ENCODE measurements at places on chromosomes 3 and 15.

- no peak for DNase-seq
These were observed 60.8 kb upstream of the ZBTB38 start for GRCh38 chr3:141307351-141308059.

GRCh38 chr3:182837855-182838454 is 44.7 kb downstream of the ATP11B start:
- no peak for DNase-seq

- no peak for DNase-seq
These were observed 570.1 kb upstream of the CBLB start for GRCh38 chr3:106438887-106439286.

DNA sequence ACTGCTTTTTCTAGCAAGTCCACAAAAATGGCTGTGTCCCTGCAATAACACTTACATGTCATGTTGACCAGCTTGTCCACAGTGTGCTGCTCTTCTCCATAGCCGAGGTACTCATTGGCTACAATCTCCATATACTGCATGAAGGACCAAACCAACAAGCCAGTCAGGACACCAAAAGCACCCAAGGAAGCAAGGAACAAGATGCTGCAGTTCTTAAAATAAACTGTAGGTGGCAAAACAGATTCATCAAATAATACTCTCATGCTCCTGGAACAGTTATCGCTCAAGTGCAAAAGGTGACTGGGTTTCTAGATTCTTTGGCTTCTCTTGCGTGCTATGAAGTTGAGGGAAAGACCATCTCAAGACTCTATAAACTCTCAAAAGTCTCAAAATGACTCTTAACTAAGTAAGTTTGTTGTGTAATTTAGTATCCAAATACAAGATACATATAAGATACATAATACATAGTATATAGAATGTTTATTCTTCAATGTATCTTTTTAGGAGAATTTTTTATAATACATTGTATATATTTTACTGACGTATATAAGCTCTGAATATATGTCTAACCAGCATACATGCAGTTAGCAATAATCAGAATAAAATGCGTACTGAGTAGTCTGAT is 57.0 kb downstream of the NEK10 start:
- DNase-seq, result no peak

GRCh38 chr3:124277144-124277890 is 285.4 kb upstream of the ROPN1 start:
- no peak for DNase-seq

DNA sequence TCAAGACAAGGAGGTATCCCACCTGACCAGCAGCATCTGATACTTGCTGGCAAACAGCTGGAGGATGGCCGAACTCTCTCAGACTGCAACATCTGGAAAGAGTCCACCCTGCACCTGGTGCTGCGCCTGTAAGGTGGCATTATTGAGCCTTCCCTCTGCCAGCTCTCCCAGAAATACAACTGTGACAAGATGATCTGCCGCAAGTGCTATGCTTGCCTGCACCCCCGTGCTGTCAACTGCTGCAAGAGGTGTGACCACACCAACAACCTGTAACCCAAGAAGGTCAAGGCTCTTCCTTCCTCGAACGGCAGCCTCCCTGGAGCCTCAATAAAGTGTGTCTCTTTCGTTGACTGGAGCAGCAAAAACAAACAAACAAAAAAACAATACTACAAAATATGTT is 2.2 kb upstream of the SLC4A7 start:
- DNase-seq, result no peak

GRCh38 chr3:194984622-194985021 is 286.3 kb downstream of the XXYLT1 start:
- no peak for DNase-seq

- DNase-seq, result no peak
These were observed 182.5 kb downstream of the TNIK start for GRCh38 chr3:171277456-171278298.

GRCh38 chr15:100966997-100967396 is 47.8 kb downstream of the LRRK1 start:
- DNase-seq, result no peak

DNA sequence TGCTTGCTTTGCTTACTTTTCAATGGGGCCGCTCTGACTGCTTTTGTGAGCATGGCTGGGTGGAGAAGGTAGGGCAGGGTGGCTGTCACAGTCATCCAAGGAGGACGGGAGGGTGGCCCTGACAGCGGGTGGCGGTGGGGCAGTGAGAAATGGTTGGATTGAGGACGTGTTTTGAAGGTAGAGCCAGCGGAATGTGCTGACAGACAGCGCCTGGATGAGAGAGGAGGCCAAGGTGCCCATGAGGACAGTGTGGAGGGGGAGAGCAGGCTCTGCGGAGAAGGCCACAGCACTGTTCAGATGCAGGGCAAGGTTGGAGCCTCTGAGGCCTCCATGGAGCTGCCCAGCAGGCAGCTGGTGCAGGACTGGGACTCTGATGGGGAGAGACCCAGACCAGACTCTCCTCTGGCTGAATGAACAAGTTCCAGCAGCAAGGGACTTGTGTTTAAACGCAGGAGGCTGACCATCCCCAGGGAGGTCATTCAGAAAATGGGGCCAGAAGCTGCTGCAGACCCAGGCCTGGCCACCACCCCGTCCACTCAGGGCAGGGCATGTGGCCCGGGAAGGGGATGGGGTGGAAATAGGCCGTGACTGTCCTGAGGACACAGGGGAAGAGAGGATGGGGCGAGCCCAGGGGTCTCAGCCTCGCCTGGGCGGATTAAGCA is 120.3 kb upstream of the PRR20G start:
- DNase-seq, result no peak

DNA sequence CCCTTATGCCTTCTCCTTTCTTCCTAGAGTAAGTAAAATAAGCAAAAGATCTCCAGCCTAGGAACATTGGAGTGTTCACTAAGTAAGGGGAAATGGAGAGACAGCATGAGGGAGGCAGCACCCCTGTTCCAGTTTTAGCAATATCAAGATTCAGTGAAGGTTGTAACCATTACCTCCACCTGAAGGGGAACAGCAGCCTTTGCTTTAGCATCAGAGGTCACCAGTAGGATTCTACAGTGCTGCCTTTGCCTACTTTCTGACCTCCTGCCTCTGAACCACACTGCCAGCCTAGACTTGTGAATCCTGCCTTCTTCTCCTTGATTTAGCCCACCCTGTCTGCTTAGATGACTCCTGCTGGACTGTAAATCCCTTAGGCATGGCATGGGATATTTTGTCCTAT is 104.7 kb downstream of the GAP43 start:
- DNase-seq, result no peak

GRCh38 chr3:188298585-188298984 is 144.6 kb downstream of the LPP start:
- DNase-seq, result no peak

DNA sequence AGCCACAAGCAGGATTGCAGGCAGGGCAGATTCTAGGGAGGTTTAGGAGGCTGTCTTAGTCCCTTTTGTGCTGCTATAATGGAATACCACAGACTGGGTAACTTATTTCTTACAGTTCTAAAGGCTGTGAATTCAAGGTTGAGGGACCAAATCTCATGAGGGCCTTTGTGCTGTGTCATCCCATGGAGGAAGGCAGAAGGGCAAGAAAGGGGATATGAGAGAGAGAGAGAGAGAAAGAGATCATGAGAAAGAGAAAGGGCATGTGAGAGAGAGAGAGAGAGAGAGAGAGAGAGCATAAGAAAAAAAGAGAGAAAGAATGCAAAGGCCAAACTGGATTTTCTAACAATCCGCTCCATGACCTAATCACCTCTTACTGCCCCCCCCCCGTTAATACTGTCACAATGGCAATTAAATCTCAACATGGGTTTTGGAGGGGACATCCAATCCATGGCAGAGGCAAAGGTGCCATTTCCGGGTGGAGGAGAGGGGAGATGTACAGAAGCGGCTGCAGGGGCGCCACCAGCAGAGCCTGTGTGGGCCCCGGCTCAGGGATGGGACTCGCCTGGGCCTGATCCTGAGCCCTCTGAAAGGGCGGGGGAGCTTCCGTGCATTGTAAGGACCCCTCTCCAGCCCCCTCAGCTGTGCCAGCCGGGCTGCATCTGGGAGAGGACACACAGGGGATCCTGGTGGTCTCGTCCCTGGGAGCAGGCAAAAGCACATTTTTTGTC is 20.5 kb downstream of the MRPS11 start:
- DNase-seq, result no peak

DNA sequence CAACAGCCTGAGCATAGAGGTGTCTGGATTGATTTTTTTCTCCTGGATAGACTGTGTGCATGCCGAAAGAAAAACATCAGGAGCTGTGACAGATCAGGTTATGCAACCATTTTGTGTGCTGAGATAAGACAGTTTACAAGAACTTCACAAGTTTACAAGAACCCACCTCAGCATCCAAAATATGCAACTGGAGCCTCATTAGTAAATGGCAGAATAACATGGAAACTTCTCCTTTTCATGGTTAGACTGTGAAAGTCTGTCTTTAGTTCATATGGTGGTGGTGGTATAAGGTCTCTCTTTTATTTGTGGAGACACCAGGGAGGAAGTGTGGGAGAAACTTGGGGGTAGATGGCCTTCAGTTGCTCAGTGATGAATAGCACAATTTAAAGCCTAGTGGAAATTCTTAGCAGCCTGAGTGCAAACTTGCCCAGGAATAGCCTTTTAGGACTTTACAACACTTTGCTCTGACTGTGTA is 3.7 kb upstream of the ZNF609 start:
- DNase-seq, result no peak
